ENCODE measurements at places on chromosomes 1 and 21. TPM values are rescaled to one million over a fixed set of nuclear protein-coding genes. Genes with fewer than 3 reads are reported as not detected.

The BTF3L4 gene
- 63.7 TPM for total RNA-seq

- DNase-seq = no peak
Measured at GRCh38 chr1:30906631-30907441, 1.7 kb downstream of the SDC3 start.

The GREM2 gene
- total RNA-seq = not detected

GRCh38 chr1:192119701-192120100 is 38.6 kb upstream of the RGS18 start:
- DNase-seq = no peak

The SPEN gene
- 5.0 TPM for total RNA-seq

GRCh38 chr1:218403300-218403699 is 58.2 kb downstream of the TGFB2 start:
- DNase-seq = no peak

DNA sequence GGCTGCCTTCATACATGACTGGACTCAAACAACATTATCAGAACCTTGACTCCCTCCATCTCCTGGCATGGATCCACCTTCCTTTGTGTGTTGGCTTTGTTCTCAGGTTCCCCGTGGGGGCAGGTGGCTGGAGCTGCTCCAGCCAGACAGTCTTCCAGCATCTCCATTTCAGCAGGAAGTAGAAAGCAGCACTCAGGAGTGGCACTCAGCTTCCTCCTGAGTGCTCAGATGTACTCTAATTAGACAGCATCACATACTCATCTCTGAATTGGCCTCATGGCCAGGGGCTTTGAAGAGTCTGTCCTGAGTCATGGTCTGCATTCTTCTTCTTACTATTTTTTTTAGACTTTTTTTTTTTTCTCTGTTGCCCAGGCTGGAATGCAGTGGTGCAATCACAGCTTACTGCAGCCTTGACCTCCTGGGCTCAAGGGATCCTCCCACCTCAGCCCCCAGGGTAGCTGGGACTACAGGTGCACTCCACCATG is 27.9 kb downstream of the OVAAL start:
- DNase-seq = no peak

DNA sequence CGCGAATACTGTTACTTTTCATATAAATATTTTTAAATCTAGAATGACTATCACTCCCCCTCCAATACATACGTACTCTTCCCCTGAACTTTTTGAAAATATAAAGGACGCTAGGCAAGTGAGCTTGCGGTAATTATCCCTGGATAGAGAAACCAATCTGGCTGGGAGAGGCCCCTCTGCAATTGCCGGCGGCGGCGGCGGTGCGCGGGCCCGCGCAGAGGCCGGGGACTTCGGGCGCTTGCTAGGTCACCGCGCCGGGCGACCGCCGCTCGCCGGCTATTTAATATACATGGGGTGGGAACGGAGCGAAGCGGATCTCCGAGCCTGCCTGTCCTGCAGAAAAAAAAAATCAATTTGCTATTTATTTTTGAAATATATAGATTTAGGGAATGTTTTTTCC is 416.3 kb upstream of the ESRRG start:
- no peak for DNase-seq

DNA sequence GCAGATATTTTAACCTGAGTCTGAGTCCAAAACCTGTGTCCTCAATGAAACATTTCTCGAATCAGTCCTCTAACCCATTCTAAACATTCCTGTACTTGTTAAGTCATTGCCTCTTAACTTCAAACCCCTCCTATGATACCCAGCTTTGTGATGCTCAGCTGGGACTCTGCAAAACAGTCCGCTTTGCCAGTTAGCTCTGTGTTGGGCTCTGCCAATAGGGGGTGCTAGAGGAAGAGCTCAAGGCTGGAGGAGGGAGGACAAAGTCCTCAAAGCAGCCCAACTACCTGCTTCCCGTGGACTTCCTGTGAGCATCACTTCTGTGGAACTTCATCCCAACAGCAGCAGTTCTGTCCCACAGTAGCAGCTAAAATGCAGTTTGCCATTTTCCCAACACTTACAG is 38.1 kb upstream of the SYT14 start:
- peak; percentile 4 for DNase-seq

The PTPRC gene
- not detected for total RNA-seq

DNA sequence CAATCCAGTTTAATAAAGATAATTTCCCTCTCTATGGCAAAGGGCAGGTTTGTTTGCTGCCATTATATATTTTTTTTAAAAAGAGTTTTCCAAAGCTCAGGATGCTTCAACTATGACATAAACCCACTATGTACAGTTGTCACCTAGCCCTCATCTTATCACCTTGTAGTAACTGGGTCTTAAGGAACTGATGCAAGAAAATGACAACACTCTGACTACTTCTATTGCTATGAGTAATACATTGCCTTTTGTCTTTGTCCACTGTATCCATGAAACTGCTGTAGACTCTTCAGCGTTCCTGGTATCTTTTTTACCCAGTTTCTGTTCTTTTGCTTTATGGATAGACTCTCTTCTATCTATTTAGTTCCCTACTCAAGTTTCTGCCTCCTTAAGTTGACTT is 586.5 kb downstream of the NEGR1 start:
- DNase-seq = no peak

DNA sequence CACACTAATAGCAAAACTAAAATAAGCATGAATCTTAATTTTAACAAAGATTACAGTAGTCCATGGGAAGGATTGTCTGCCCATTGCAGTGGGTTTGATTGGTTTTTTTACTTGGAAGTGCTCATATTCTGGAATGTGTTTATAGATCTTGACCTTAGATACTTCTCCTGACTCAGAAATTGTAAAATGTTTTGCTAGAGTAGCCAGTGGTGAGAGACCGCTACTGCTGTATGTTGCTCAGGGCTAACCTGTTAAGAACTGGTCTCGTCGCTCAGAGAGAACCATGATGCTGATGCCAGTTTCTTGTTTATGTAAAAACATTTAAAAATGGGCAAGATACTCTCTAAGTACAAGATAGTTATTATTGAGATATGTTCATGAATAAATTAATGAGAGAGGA is 99.9 kb downstream of the ROR1 start:
- peak; percentile 29 for DNase-seq

DNA sequence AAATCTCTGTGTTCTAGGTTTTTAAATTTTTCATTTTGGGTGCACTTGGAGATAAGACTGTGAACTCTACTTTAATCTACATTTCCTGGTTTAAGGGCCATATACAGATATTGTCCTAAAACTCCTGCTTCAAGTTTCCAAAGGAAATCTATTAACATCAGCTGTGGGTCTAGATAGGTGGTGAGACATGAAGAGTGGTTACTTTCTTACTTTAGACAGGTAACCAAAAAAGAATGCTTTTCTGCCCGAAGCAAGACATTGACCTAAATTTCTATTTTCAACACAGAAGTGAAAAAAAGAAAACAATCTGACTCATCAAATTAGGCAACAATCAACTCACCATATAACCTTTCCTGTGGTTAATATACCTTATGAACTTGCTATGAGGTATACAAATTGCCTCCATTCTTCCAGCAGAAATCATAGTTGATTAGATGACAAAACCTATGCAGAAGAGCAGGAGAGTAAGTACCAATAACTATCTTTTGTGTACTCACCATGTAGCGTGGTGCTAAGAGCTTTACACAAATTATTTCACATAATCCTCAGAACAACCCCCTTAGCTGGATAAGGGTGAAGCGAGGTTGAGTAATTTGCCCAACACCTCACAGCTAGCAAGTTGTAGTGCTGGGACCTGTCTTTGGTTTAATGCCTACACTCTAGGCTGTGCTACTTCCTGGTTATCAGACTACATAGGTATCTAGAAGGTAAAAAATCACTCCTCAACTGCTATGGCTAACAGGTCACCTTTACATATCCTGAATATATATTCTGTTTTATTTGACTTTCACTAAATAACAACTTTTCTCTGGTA is 23.4 kb upstream of the PTPN14 start:
- DNase-seq = no peak

DNA sequence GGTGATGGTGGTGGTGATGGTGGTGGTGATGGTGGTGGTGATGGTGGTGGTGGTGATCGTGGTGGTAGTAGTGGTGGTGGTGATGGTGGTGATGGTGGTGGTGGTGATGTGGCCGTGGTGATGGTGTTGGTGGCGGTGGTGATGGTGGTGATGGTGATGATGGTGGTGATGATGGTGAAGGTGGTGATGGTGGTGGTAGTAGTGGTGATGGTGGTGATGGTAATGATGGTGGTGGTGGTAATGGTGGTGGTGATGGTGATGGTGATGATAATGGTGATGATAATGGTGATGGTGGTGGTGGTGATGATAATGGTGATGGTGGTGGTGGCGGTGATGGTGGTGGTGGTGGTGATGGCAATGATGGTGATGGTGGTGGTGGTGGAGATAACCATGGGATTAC is 6.8 kb upstream of the COL6A2 start:
- DNase-seq = peak; percentile 33

DNA sequence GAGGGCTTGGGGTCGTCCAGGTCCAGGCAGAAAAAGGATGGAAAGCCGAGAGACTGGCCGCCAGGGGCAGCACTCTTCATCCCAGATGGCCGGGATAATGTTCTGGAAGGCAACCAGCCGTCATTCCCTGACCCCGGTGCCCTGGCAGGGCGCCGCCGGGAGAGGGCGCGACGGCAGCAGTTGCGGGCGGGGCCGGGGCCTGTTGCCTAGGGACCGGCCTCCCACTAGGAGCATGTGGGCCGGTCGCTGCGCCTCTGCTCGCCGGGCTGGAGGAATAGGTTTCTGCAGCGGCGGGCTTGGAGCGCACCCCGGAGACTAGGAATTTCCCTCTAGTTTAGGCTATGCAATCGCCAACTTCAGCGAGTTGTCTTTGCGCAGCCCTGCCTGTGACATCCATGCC is 11.0 kb downstream of the DMRTB1 start:
- DNase-seq = no peak

The C1orf185 gene
- total RNA-seq = not detected

The HCRTR1 gene
- total RNA-seq = not detected

DNA sequence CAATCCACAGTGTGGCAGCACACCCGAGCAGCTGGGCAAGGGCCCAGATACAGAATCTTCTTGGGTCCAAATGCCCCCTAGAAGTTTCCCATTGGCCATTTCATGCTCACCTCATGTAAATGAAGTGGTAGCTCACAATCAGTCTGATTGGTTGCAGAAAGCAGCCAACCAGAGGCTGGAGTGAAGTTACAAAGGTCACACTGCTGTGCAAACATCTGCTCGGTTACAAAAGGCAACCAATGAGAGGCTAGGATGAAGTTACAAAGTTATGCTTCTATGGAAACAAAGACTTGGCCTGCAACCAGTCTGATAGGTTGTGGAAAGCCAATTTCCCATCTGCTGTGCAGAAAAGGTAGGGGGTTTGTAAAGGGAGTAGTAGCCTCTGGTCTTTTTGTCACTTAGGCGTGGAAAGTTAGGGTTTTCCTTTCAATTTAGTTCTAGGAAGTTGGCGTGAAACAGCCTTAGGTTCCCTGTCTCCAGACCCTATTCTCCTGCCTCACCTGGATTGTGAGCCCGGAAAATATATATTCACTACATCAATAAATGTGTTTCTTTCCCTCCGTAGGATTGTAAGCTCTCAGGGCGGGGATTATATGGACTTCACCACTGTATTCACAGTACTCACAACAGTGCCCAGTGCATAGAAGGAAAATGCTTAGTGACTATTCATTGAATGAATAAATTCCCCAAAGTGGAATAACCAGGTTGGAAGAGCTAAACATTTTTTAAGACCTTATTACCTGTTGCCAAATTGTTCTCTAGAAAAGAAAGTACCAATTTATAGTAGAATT is 91.9 kb downstream of the URB2 start:
- DNase-seq = no peak

The FMN2 gene
- 32.6 TPM for total RNA-seq

- peak; percentile 28 for DNase-seq
Measured at GRCh38 chr1:108892356-108893140, 15.8 kb downstream of the GPSM2 start.

GRCh38 chr1:82073071-82073470 is 272.3 kb downstream of the ADGRL2 start:
- no peak for DNase-seq

GRCh38 chr1:84959294-84959693 is 37.6 kb downstream of the MCOLN2 start:
- no peak for DNase-seq

The VCAM1 gene
- total RNA-seq = 11.0 TPM

The VPS45 gene
- 52.6 TPM for total RNA-seq

GRCh38 chr1:154199563-154199879 is 6.6 kb downstream of the CFAP141 start:
- DNase-seq = no peak

GRCh38 chr1:65339866-65340468 is 30.6 kb downstream of the DNAJC6 start:
- DNase-seq = no peak

The CDA gene
- not detected for total RNA-seq

DNA sequence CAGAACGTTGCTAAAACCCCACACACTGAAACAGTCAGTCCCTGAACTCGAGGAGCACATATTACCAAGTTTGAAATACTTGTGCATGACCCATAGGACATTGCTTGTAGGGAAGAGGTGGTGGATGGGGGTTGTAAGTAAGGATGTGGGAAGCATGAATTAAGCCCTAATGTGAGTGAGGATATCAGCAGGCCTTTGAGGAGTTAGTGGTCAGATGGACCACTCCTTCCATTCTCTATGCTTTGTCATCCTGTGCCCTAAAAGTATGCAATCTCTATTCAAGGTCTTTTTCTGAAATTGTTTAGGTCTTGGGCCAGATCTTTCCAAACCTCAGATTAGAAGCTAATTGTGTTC is 70.9 kb upstream of the SAMSN1 start:
- DNase-seq = no peak

DNA sequence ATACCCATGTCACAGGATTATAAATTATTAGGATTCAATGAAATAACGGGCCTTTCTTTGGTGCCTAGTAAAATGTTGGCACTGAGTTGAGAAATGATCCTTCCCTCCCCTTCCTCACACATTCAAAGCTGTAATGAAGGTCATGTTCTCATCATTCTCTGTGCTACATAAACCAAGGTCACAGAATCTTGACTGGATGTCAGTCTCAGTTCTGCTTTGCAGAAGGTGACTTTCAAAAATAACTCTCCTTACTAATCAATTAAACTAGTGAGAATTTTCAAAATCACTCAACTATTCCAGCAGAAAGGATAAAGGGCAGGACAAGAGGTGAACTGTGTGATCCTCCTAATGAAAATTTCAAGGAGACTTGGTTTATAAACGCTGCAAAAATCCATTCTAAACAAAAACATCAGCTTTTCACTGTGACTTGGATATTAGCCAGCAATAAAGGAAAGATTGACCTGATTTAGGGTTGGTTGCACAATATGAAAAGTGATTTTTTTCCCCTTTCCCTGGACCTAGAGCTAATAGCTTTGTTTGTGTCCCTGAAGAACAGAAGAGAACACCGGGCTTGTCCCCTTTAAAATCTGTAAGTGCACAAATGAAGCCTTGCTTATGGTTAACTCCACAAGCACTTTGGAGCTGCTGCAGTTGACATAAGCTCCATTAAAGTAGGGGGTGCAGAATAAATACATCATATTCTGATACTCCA is 120.1 kb downstream of the SEC16B start:
- DNase-seq = no peak

The CD5L gene
- not detected for total RNA-seq

Measured in SJSA1 (cell line).